NCI-H524 treated with DMSO at 0.1 percent for 48 hours (cell line): ENCODE measurements at places on chromosomes 5 and 9.

- no peak for DNase-seq
These were observed 115.4 kb downstream of the KIF4B start for GRCh38 chr5:155128786-155129512.

DNA sequence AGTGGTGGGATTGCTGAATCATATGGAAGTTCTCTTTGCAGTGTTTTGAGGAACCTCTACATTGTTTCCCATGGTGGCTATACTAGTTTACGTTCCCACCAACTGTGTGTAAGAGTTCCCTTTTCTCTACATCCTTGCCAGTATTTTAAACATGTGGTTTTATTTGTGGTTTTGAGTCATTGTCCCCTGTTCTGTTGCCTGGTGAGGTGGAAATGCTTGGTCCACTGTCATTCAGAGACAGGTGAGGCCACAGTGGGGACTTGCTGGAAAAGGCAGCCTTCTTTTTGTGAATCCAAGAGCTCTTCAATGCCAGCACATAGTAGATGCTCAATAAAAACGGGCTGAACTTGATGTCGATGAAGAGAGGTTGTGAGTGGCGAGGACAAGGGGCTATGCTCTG, 44.2 kb downstream of the SH3PXD2B start:
- no peak for DNase-seq

GRCh38 chr5:92644266-92644886, 936.6 kb downstream of the NR2F1-AS1 start:
- no peak for DNase-seq

- no peak for DNase-seq
These were observed 823.0 kb downstream of the TAF11L14 start for GRCh38 chr5:18457255-18457654.

DNA sequence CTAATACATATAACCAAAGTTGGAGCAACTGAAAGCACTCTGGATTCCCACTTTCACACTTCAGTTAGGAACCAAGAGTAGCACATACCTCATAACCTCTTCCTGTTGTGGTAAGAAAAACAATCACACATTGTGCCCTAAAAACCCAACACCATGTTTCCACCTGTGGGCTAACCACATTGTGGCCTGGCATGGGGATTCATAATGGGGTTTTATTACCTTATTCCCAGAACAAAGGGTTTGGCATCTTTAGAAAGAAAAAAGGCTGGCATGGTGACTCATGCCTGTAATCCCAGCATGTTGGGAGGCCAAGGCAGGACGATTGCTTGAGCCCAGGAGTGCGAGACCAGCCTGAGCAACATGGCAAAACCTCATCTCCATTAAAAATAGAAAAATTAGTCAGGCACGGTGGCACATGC, 60.6 kb downstream of the HSD17B3 start:
- no peak for DNase-seq

DNA sequence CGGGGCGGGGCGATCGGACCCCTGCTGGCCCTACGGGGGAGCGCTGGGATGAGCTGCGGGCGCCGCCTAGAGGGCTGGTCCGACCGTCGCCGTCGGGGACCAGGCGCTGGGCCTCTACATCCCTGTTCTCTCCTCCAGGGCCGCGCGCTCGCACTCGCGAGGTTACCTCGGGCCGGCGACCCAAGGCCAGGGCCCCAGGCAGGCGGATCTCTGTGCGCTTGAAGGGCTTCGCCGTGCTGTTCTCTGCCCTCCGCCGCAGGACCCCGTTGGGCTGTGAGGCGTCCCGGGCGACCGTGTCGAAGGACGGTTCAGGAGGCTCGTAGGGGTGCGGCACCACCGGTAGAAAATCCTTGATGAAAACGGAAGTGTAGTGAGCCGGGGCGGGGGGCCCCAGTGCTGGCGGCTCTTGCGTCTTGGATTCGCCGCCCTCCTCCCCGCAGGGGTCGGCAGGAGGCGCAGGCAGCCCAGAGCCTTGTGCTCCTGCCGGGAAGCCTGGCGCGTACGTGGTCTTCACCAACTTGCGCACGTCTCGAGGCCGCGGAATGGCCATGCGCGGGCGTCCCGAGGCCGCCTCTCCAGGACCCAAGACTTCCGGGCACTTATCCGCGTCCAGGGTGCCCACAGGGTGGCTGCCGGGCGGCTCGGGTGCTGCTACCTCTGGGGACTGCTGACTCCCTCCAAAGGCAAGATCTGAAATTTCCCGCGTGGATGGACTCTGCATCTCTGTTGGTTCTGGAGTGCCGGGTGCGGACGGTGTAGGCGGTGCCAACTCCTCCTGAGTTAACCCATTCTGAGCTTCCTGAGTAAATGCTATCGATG, 2.0 kb downstream of the PROB1 start:
- no peak for DNase-seq

GRCh38 chr9:125707472-125707804, 430 bp upstream of the MAPKAP1 start:
- DNase-seq, result no peak

- DNase-seq, result no peak
These were observed 114.4 kb downstream of the PBX3 start for GRCh38 chr9:125861405-125862058.

DNA sequence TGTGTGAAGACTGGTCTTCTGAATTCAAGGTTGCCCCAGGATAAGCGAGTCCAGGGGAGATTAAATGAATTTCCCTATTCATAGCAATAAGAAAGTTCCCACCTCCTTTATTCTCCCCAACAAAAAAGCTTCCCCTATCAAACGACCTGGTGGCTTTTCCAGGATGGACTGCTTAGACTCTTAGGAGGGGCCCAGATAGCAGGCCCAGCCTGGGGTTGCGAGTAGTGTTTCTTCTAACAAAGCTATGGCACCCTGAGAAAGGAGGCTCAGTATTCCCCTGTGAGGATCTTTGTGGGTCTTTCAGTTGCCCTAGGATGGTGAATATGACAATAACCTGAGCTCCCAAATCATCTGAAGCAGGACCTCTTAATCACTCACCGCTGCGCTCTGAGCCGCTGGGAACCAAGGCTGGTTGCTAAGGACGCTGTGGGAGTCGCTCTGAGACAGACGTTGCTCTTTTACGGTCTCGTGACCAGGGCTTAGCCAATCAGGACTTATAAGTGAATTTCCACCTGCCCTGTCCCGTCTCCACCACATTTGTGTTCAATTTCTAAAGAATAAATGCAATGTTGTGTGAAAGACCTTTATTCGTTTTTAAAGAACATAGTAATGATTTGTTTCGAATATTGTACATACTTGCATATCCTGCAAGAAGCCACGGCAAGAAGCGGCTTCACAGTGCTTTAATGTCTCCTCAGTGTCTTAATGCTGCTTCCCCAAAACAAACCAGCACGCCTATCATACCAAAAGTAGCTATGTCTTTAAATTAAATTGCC, at the start of gene TMEM232:
Gene TMEM232, minus strand, starts transcription at position 423 of the 776 bp plus-strand sequence. CDS start 59,319 bp downstream, outside the sequence.
- no peak for DNase-seq

GRCh38 chr5:52897238-52897614, 91.9 kb upstream of the ITGA2 start:
- no peak for DNase-seq

GRCh38 chr5:41870627-41871048, 413 bp upstream of the OXCT1 start:
- no peak for DNase-seq

- no peak for DNase-seq
These were observed 22.4 kb downstream of the LHX6 start for GRCh38 chr9:122206118-122207046.

DNA sequence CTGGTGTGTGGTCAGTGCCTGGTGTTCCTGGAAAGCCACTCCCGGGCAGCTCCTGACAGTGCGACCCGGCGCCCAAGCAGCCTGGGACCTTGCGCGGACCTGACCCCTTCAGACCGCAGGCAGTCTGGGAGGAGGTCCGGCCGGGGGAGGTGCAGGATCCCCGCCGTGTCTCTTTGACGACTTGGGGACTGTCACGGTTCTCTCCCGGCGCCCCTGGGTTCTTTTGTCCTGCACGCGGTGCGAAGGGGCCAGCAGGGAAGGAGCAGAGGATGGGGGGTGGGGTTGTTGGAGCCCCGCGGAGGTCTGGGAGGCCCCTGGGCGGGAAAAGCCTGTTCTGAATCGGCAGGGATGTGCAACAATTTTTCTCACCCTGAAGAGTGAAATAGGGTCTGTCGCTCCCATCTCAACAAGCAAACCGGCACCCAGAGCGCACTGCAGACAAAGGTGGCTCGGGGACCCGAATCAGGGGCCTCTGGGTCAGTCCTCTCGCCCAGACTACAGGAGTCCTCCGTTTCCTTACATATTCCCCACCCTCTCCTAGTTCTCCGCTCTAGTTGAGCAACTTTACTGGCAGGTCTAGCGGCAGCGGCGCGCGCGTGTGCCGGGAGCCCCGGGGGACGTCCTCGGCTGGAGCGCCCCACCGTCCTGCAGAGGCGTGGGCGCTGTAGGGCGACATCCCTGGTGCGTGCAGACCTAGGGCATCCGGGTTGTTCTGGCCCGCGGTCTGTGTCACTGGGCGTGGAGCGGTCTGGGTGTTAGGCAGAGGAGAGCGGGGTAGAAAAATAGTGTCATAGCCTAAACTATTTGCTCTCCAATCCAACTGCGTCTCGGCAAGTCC, 1.2 kb downstream of the VCAN start:
- DNase-seq, result no peak

DNA sequence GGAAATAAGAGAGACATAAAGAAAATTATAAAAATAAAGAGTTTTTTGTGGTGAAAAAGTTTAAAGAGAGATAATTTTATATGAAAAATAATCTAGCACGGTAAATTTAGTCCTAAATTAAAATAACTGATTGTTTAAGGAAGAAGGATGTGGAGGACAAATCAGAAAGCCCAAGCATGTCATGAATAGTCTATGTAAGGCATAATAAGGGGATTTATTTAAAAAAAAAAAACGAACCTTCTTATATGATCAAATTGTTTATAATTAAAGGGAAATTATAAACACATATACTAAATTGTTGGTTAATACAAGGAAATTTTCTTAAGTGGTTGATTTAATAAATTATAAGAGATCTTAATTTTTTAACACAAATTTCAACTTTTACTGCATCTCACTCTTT, 551.8 kb upstream of the TYRP1 start:
- no peak for DNase-seq

- DNase-seq, result peak; percentile 99
These were observed 80.6 kb downstream of the MYO10 start for GRCh38 chr5:16855485-16855884.

DNA sequence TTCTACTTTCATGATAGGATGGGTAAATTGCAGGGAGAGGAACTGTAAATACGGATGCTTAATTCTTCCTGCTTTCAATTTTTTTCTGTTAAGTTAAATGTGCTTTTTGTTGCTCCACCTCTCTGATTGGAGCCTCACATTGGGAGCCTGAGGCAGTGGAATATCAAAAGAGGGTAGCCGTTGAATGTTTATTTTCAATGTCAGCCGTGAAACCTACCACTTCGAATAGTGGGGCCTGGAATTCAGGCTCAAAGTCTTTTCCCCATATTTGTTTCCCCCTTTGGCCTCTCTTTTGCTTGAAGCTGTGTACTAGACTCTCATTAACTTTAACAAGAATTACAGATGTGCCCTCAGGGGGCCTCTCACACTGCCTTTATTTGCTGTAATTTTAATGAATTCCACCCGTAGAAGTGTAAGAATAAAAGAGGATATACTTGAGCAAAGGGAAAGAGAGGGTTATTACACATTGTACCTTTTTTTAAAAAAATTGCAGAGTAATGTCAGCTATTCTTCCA, 29.0 kb downstream of the PSAT1 start:
- no peak for DNase-seq
